Cortex of kidney (tissue), 1 donor: ENCODE measurements at places on chromosomes 6 and 20.

DNA sequence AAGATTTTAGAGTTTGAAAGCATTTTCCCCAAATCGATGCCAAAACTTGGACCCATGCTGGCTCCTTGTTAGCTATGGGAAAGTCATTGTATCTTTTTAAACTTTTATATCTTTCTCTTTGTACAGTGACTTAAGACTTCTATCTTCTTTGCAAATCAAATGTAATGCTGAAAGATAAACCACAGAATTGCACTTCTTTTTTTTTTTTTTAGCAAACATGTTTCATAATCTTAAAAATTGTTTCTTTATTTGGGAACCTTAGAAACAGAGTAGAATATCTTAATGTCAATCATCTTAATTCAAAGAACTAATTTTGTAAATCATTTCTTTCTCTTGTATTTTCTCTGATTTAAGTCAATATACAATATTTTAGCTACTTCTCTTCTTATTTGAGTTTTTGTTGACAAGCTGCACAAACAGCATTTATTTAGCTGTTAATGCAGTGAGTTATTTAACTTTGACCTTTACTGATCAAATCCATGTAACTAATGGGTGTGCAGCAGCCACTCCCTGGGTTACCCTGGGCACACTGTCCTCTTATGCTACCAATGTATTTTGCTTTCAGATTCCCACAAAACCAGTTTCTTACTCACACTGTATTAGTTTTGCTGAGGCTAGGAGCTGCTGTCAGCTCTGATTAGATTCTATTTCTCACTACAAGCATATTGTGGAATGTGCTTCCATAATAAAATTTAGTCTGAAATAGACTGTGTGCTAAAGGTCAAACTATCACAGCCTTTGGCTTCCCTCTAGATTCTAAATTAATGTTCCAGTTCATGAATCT, 279.6 kb downstream of the ADGB start:
- no peak for DNase-seq

DNA sequence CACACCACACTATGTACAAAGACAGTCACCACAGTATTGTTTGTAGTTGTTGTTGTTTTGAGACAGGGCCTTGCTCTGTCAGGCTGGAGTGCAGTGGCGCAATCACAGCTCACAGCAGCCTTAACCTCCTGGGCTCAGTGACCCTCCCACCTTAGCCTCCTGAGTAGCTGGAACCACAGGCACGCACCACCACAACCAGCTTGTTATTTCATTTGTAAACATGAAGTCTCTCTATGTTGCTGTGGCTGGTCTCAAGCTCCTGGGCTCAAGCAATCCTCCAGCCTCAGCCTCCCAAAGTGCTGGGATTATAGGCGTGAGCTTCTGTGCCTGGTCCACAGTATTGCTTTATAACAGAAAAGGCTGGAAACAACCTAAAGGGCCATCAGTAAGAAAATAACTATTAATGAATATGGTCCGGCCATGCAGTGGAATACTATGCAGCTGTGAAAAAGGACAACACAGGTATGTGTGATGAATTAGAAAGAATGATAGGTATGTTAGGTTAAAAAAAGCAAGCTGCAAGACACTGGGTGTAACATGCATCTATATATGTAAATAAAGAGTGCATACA, 30.0 kb upstream of the PTGIS start:
- no peak for DNase-seq

DNA sequence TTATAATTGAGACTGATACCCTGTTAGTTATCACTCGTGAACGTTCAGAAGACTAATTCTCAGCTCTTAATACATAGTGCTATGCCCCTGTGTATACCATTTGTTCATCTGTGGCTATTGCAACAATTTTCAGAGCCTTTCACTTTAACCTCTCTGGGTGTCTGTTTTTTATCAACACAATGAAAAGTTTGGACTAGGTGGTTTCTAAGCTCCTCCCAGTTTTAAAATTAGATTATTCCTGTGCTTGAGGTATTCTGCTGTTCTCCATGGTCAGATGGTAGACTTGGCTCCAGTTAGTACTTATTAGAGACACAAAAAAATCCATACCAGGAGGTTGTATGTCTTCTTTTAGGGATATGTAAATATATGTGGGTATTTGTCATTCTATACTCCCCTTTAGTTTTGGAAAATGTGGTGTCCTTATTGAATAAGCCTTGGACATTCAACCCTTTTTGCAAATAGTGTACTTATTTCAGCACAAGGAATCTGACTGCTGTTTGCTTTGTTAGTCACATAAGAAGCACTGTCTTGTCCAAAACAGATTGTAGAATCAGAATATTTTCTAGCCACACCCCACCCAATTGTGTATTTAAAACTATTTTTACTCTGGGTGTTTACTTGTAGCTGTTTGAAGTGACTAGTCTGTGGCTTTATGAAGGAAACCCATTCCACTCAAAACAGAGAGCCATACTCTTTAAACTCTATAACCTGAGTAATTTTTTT, 2.0 kb upstream of the COL10A1 start:
- DNase-seq, result no peak

DNA sequence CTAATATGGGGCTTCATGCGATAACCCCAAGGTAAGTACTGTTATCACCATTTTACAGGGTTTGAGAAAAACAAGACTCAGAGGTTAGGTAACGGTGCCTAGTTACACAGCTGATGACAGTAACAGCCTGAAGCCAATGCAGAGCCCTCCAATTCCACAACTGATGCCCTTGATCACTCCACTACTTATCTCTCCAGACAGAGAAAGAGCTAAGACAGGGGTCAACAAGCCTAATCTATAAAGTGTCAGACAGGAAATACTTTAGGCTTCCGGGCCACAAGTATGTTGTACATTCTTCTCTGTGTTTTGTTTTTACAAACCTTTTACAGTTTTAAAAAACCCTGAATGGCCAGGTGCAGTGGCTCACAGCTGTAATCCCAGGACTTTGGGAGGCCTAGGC, 50.9 kb downstream of the MAP7 start:
- DNase-seq, result no peak
